ENCODE measurements at places on chromosomes 16 and 17.
A peak's percentile ranks its signal among the peaks of the same experiment; 100 is the strongest.

DNA sequence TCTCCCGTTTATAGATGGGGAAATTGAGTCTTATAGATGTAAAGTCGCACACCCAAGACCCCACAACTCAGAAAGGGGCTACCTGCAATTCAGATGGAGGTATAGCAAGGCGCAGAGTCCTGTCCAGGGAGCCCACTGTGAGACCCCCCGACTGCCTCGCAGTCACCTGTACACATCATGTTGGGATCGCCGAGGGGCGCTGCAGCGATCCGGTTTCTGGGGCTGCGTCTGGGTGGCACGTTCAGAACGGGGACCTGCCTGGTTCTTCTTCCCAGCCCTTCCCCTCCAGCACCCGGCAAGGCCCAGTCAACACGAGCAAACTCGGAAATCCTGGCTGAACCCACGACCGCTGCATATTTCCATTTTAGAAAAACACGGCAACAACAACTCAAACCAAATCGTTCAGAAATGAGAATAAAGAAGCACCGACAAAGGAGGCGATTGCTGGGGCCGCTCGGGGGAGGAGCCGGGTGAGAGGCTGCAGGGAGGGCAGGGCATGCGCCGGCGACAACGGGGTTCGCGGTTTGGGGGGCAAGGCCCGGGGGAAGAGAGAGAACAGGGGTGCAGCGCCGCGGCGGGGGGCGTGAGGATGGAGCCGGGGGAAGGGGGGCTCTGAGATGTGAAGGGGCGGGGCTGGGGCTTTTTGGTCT, 643 bp downstream of the HSDL1 start:
- peak; percentile 54 for DNase-seq

- DNase-seq = no peak
Observed at GRCh38 chr16:13780406-13781168, 139.4 kb upstream of the ERCC4 start.

DNA sequence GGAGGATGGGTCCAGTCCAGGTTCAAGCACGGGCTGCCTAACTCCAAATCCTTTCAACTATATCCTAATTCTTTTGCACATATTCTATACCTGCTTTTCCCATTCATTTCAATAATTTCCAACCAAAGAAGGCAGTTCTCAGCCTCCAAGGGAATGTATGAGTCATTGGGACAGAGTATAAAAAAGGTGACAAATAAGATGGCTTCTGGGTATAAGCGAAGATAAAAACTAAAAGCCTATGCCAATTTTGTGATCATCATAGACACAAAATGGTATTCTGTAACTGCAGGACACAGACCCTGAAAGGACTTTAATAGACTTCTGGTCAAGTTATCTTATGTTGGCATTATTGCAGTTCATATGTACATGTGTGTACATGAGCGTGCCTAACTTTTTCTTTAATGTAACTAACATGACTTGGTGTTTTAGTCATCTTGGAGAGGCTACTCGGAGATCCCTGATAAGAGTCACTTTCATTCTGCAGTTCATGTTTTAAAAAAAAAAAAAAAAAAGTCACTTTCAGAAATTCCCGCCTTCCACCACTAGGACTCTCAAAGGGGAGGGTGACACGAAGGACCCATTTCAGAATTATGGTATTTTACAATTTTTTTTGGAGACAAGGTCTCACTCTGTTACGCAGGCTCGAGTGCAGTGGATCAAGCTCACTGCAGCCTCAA, 17.3 kb downstream of the COG1 start:
- DNase-seq = no peak

DNA sequence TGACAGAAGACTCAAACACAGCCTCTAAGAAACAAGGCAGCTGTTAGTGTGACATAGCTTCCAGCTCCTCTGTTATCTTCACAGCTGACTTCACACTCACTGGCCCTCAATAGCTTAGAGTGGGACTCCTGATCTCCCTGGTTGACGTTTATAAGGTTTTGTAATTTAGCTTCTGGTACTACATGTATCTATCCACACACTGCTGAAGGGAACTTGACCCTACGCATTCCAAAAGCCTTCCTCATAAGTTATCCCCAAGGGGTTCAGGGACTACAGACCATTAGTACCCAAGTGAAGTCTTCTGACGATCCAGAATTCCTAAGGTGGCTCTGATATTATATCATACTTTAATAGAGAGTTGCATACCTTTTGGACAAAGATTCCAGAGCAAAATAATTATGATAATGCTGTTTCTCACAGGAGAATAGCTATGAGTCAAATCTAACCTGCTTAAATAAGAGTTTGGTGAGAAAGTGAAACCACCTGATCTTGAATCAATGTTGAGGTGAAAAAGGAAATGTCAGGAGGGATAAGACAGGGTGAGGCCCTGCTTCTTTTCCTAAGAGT, 14.5 kb downstream of the ACACA start:
- DNase-seq = no peak

GRCh38 chr17:34143430-34143829, 111.7 kb upstream of the CCL2 start:
- DNase-seq = no peak

DNA sequence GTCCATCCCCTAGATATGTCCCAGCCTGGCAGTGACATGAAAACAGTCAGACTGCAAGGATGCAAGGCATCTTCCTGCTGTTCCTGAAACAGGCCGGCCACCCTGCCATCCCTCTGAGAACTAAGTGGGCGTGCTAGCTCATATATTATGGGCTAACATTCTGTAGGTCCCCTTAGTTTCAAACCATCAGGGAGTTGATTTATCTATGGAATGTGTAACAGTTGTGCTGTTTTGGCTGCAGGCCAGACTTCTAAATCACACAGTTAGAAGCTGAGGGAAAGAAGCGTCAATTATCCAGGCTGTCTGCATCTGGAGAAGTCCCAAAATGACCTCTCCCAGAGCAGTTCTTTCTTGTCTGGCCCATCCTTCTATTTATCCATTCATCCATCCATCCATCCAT, 102.7 kb upstream of the DNAH9 start:
- DNase-seq = no peak

DNA sequence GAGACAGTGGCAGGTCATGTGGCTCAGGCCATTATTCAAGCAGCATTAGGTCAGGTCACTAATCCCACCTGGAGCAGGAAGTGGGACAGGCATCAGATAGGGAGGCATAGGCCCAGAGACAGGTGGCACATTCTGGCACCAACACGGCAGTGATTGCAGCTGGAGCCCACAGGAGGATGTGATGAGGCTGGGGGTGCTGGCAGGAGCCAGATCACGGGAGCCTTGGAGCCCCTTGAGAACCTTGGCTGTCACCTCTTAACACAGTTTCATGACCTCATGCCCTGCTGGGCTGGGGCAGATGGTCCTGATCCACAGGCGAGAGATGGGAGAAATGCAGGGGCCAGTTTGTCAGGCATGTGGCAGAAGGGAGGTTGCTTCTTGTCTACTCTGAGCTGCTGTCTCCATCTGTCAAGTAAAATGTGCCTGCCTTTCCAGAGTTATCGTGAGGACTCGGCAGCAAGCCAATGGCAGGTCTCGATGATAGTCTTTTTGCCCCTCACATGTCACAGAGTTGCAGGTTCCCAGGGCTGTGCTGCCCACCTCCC, 109.6 kb downstream of the CLEC16A start:
- DNase-seq = no peak

DNA sequence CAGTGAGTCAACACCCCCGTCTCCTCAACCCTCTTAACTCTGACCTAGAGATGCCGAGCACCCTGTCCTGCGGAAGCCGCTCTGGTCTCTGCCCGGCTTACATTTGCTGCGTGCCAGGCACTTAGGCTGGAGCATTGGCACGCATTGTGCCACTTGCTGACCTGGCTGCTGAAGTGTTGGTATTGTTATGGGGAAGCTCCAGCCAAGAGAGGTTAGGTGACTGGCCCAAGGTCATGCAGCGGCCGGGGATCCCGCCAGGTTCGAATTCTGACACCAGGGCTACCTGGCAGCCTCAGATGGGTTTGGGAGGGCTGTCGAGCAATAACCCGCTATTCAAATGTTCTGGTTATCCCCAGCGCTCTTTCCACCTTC, 5.0 kb upstream of the HSD17B1 start:
- no peak for DNase-seq

DNA sequence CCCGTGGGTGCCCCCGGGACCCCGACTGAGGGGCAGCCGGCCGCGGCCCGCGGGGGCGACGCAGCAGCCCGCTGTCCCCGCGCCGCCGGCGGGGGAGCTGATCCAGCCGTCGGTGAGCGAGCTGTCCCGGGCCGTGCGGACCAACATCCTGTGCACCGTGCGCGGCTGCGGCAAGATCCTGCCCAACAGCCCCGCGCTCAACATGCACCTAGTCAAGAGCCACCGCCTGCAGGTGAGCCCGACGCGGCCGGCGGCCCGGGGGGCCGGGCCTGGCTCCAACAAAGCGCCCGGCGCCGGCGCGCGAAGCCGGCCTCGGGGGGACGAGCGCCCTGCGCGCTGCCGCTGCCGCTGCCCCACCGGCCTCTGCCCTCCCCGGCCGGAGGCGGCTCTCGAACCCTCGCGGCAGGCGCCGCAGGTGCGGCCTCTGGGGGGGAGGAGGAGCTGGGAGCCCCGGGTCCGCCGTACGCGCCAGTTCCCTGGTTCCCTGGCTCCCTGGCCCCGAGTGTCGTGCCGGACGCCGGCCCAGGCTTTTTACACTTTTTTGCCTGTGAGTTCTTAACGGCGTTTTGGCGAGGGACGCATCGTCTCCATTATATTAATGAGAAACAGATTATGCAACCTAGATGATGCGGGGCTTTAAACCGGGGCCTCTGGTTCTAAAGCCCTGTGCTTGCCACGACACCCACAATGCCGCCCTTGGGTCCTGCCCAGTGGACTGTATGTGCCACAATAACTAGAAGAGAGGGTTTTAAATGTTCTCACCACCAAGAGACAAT, 521 bp downstream of the ATMIN start:
- DNase-seq = no peak

GRCh38 chr16:55480228-55480655, 1.2 kb downstream of the MMP2 start:
- DNase-seq = no peak

- peak; percentile 49 for DNase-seq
Observed at GRCh38 chr16:22077700-22078313, 14.5 kb upstream of the VWA3A start.

DNA sequence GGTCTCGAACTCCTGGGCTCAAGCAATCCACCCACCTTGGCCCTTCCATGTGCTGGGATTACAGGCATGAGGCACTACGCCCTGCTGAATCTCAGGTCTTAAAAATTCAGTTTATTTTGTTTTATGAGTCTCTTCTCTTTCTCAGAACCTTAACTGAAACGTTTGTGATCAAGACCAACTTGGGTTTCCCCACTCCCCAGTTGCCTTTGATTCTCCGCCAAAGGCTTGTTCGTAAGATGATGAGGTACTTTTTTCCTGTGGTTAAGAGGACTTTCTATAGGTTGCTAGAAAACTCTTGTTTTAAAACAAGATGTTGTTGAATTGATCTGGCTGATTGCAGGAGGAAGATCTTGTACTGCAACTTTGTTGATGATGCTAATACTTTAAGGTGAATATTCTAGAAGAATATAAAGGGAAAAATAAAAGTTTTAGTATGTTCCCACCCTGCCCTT, 11.7 kb downstream of the ABCC1 start:
- DNase-seq = peak; percentile 95

DNA sequence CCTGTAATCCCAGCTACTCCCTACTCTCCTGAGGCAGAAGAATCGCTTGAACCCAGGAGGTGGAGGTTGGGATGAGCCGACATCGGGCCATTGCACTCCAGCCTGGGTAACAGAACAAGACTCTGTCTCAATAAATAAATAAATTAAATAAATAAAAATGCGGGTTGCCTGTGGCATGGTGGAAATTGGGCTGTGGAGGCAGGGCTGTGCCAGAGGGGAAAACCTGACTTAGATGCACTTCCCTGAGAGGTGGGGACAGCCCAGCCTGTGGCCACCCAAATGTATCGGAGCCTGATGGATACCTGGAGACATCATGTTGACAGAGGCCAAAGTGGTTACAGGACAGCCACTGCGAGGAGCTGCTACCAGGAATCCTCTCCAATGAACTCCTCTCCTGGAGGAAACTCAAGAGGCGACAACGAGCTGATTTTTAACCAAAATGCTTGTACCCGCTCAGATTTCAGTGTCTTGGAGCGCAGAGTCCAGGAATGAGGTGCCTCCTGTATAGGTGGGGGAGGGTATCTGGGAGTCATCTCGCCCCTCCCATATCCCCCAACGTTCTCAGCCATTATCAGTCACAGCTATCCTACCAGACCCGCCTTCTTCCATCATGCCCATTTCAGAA, 32.3 kb downstream of the DDX19A start:
- no peak for DNase-seq

- DNase-seq = no peak
Observed at GRCh38 chr17:44247876-44248736, 19.8 kb downstream of the SLC4A1 start.

DNA sequence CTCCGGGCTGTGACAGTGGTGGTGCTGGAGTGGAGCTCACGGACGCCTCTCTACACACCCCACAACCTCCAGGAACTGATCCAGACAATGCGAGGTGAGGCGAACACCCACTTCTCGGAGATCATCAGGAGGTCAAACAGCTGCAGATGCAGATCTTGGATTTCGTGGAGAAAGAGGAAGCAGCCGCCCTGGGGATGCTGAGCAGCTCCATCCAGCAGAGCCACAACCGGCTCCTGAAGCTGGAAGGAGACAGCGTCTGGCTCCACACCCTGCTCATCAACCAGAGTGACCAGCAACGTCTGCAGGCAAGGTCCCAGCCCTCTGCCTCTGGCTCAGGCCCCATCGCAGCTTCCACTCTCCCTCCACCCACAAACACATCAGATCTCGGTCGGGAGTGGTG, 13.2 kb upstream of the SLC16A5 start:
- DNase-seq = no peak

- peak; percentile 52 for DNase-seq
Observed at GRCh38 chr17:65557349-65558310, 3.8 kb downstream of the AXIN2 start.

- DNase-seq = no peak
Observed at GRCh38 chr16:18003033-18003432, 333.5 kb downstream of the NPIPA8 start.

GRCh38 chr17:80785477-80786178, 206.0 kb upstream of the CHMP6 start:
- DNase-seq = no peak

DNA sequence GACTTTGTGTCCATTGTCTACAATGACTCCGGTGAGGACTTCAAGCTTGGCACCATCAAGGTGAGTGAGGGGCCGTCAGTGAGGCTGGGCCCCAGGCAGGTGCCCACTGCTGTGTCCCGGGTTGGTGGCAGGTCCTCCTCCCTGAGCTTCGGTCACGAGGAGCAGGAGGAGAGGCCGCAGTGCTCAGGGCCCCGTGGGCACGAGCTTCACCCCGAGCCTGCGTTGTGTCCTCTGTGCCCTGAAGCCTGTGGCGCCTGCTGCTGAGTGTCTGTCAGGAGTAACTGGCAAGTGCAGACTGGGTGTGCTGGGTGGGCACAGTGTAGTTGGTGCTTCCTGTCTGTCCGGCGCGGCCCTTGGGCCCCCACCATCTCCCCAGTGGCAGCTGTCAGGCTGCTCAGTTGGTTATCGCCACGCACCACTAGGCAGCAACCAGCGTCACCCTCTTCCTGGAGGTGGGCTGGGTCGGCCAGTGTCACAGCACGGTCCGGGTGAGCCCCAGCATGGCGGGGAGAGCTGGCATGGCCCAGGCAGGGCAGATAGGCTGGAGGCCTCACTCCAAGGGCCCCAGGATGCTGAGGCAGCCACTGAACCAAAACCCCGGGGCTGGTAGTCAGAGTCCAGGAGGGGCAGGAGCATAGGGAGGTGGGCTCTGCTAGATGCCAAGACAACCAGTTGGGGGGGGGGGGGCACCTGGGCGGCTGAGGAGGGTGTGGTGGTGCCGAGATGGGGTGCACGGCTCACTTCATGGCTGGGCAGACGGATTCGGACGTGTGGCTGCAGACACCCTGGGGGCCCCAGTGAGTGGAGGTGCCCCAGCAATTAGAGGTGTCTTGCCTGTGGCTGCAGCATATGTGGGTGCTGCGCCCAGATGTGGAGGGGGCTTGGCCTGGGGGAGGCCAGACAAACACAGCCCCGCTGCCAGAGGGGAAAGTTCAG, 39.3 kb downstream of the TSC2 start:
- no peak for DNase-seq
